Fibroblast of the aortic adventitia (primary cell): ENCODE measurements at places on chromosomes 6 and 20. TPM values are rescaled to one million over a fixed set of nuclear protein-coding genes. Genes with fewer than 3 reads are reported as not detected.

DNA sequence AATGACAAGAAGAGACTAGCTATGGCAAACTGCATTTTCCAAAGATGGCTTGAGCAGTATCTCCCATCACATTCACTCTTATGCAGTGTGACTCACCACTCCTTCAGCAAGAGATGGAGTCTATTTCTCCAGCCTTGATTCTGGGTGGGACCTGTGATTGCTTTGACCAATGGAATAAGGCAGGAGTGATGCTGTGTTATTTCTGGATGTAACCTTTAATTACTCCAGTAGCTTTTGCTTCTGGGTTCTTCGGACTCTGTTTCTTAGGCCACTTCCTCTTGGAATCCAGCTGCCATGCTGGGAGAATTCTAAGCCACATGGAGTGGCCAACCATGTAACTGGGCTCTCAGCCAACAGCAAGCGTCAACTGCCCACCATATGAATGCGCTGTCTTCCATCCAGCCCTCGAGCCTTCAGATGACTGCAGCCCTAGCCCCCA lies 50.7 kb downstream of the TGM2 start:
- DNase-seq, result peak; percentile 62

- no peak for DNase-seq
These were observed 7.3 kb downstream of the CLDN20 start for GRCh38 chr6:155271145-155271544.

GRCh38 chr6:27154696-27155095 lies 92.8 kb upstream of the PRSS16 start:
- no peak for DNase-seq

GRCh38 chr6:168385858-168386735 lies 54.9 kb upstream of the SMOC2 start:
- no peak for DNase-seq

- DNase-seq, result no peak
These were observed 29.0 kb upstream of the COL10A1 start for GRCh38 chr6:116154887-116155286.

GRCh38 chr6:138659998-138660397 lies 113.6 kb upstream of the CCDC28A start:
- DNase-seq, result no peak

GRCh38 chr6:126698732-126699240 lies 358.9 kb downstream of the CENPW start:
- DNase-seq, result no peak

DNA sequence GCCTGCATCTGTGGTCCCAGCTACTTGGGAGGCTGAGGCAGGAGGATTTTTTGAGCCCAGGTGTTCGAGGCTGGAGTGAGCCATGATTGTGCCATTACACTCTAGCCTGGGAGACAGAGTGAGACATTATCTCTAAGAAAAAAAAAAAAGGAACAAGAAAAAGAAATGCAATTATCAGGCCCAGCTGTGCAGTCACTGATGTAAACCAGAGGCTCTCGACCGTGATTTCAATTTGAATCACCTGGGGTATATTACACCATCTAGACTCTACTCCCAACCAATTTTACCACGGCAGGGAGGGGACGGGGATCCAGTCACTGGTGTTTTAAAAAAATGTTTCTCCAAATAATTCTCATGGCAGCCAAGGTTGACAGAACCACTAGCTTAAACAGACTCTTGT lies 48.8 kb upstream of the NKX2-2 start:
- DNase-seq, result no peak

DNA sequence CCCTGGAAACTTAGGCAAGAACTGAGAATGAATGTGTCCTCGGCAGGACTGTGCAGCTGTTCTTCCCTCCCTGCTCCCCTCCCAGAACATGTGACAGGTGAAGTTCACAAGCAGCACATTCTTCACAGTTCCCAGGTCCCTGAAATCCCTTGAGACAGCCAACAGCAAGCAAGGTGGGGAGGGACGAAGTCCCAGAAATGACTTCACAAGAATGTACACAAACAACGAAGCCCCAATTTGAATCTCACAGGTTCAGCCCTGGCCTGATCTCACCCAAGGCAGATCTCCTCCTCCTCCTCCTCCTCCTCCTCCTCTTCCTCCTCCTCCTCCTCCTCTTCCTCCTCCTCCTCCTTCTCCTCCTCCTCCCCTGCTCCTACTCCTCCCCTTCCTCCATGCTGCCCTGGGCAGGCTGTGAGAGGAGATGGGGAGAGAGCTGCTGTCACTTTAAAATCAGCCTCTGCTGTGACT lies 32.4 kb downstream of the WRNIP1 start:
- no peak for DNase-seq

DNA sequence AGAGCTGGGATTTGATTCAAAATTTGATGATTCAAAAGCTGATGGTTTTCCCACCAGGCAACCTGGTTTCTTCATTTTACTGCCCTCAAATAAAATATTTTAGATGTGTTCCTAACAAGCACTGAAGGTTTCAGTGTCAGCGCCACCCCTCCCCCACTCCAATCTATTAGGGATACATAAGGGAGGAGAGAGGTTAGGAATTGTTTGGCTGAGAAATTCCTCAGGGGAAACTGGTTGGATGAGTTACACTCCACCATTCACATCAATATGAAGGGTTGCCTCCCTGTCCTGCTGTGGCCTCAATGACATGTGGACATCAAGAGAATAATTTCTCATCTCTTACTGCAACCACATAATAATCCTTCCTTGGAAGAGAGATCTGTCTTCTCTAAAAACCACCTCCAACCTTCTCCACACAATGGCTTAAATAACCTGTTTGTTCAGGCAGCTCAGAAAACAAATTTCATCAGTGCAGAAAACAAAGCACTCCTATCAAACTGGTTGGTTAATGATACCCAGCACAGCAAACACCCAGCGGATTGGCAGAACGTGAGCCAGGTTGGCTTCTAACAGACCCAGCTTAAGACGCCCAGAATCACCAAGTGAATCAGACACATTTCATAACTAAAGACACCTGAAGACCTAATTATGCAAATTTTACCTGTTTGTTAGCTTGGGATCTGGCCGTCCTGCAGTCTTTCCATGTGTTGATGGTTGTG lies 136.0 kb upstream of the SGK1 start:
- DNase-seq, result no peak

DNA sequence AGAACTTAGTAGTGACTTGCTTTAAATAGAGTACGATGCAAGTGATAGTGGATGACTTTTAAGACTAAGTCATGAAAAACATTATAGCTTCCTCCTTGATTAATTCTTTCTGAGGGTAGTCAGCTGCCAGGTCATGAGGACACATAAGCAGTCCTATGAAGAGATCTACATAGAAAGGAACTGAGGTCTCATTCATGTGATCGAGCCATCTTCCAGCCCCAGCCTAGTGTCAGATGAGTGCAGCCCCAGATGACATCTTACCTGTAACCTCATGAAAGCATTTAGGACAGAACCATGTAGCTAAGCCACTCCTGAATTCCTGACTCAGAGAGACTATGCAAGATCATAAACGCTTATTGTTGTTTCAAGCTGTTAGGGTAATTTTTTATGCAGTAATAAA lies 67.7 kb downstream of the AK9 start:
- DNase-seq, result no peak

DNA sequence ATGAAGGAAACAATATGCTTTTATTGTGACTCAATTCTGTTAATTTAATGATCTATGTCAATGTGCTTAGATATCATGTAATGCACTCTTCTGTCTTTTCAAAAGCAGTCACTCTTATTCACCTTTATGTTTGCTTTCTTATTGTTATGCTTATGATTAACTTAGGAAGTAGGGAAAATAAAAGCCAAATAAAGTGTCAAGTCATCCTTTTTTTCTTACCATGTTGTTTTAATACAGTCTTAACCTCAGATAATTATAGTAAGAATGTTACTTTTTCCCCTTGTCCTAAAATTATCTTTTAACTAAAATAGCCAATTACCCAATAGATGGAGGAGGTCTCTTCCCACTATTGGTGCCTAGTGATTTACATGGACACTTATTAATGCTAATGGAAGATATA lies 72.6 kb downstream of the TFAP2B start:
- DNase-seq, result no peak

DNA sequence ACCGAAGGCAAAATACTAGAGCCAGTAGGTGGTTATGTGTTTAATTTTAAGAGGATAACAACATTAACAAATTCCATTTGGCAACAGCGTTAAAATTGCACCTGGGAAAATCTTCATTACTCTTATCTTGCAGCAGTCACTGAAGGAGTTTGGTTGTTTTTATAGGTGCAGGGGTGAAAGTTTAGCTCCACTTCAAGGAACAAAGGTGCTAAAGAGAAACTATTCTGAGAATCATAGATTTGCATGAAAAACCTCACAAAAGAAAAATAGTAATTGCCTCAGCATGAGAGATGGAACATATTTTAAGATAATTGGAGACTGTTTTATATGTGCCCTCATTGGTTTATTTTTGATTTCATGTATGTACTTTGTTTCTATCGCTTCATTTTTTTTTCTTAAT lies 444.4 kb downstream of the UTRN start:
- no peak for DNase-seq

DNA sequence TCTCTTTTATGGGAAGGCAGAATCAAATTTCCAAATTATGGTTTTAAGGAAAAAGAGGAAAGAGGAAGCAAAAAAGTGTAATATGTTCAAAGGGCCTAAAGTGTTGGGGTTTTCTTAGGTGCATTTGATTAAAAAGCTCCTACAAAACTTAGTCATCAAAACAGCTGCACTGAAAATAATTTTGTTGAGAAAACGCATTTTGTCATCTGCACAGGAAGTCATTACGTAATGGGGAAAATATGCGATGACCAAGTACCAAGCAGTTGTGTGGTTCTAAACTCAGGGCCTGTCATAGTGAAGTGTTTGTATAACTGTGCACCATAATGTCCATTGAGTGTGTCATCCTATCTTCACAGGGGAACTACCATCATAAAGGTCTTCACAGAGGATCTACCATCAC lies 15.6 kb downstream of the HAO1 start:
- peak; percentile 85 for DNase-seq

- DNase-seq, result no peak
These were observed 248.7 kb downstream of the RFPL4B start for GRCh38 chr6:112595841-112596240.

- DNase-seq, result no peak
These were observed 179.6 kb downstream of the AKAP7 start for GRCh38 chr6:131314838-131315237.

- peak; percentile 32 for DNase-seq
These were observed 38.4 kb downstream of the HS3ST5 start for GRCh38 chr6:114304304-114304887.

DNA sequence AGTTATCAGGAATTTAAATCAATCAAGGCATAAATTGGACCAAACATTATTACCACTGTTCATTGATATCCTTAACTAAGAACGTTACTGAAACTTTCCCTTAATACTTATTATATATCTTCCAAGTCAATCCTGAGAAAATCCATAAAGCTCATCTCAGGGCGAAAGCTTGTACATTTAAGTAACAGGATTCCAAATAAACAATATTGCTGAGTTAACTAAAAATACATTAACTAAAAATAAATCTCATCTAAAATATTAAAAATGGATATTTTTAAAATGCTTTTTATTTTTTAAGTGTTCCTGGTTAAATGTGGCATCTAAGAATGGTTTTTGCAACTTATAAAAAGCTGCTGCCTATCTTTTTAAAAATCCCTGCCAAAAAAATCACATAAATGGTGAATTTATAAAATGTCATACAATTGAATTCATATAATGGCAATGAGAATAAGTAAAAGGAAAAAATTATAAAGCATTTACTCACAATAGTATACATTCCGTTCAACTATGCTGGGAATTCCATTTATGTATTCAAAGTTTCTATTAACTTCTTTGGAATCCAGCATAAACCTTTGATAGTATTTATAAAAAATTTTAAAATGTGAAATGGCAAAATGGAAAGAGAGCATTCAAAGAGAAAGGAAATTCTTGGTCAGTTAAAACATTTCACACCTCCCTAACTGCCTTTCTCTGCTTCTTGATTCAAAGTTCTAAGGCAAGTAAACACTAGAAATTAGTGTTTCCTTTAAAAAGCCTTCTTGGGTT lies 20.8 kb upstream of the GMDS start:
- DNase-seq, result no peak

DNA sequence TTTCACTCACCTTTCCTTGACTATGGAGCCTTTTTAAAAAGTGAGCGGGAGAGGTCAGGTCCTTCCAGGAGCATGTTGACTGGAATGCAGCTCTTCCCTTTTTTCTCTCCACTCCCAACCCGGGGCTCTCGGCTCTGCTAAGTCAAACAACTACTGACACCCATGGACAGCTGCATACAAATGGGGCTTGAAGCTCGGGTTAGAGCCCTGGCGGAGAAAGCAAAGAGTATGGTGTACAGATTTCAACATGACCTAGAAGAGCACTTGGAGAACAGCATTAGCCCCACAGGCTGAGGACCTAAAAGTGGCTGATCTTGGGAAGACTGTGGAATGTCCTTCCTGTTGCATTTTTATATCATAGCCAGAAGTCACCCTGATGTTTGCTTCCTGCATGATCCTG lies 162.0 kb upstream of the STMND1 start:
- DNase-seq, result no peak

CTAGE9 gene
- not detected in 2 replicates for total RNA-seq

TNNC2 gene
- total RNA-seq, result 0.45 and 1.8 TPM in 2 replicates

MUC21 gene
- total RNA-seq, result not detected in 2 replicates

SLC35A1 gene
- total RNA-seq, result 15.8 and 17.1 TPM in 2 replicates

FHL5 gene
- not detected in 2 replicates for total RNA-seq

TSPO2 gene
- total RNA-seq, result not detected in 2 replicates

ANKRD6 gene
- 14.6 and 18.1 TPM in 2 replicates for total RNA-seq
